Endothelial cell (in vitro differentiated cells): ENCODE measurements at places on chromosomes 12 and 14.

DNA sequence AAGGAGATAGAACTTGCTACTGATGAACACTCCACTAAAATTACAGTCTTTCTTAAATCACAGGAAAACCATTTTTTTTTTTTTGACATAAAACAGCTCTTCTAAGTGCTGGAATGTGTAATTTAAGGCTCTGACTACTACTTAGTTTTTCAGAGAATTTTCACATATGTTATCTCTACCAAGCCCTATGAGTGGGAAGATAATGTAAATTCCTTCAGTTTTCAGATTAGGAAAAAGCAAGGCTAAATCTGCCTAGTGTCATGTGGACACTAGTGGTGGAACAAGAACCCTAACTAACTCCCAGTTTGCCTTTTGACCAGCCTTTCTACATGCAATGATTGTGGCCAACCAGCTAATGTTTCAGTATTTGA is 37.3 kb upstream of the CSRP2 start:
- DNase-seq: no peak

DNA sequence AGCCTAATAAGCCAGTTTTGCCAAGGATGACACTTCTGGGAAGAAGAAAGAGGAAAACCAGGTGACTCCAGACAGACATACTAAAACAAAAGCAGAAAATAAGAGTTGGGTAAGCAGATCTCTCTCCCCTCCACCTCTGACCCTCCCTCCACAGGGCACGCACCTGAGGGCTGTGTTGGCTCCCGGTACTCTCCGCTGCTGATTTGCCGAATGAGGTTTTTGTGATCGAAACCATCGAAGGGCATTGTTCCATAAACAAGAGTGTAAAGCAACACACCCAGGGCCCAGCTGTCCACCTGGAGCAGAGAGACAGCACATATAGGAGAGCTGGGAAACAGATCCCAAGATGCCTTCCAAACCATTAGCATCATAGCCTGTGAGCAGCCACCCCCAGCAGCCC is 68.1 kb downstream of the NUAK1 start:
- no peak for DNase-seq

DNA sequence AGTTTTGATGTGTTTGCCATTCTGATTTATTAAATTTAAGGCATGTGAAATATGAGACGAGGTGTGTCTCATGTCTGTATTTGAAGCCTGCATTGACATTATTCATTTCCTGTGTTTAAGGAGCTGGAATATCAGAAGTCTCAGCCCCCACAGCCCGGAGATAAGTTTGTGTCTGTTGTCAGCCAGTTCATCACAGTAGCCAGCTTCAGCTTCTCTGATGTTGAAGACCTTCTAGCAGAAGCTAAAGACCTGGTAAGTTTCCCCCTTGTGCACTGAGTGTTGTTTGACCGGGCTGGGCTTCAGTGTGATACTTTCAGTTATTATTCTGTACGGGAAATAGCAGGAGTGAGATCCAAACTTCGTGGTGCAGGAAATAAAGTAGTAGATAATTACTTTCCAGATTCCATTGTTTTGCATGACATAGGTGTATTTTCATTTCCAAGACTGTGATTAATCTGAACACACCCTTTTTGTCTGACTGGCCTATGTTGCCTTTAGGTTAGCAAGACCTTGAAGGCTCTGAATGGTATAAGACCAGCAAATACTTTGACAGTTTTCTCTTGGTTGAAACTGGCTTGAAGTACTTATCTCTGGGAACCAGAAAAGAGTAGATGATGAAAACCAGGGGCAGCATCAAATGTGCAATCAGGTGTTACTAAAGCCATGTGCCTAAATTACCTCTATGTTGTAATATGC is 101.5 kb downstream of the GPR135 start:
- no peak for DNase-seq

DNA sequence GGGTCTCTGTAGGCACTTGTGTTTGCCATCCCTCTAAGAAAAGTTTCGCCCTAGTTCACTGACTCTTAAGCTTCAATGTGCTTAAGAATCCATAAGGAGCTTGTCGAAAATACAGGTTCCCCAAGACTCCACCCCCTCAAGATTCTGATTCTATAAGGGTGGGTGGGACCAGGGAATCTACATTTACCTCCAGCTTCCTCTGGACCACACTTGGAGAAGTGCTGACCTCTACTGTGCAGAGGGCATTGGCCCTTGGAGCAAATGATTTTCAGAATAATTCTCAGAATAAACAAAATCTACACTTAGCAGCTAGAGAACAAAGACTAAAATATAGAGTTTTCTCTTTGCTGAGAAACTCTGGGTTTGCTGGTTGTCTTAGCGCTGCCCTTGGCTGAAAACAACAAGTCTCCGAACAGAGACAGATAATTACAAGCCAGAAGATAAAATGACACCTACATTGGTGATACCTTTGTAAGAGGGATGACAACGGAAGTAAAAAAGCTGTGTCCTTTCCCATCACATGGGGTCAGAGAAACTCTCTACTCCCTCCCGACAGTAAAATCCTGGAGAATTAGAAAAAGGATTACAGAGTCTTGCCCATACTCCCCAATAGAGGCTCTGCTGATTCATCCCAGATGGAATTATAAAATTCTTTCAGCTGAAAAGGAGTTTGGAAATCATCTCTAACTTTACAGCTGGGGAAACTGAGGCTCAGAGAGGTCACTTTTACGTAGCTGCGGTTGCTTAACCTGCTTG is 4.8 kb downstream of the TGFB3 start:
- no peak for DNase-seq

- no peak for DNase-seq
Observed at GRCh38 chr12:132143336-132144071, 615 bp downstream of the DDX51 start.

DNA sequence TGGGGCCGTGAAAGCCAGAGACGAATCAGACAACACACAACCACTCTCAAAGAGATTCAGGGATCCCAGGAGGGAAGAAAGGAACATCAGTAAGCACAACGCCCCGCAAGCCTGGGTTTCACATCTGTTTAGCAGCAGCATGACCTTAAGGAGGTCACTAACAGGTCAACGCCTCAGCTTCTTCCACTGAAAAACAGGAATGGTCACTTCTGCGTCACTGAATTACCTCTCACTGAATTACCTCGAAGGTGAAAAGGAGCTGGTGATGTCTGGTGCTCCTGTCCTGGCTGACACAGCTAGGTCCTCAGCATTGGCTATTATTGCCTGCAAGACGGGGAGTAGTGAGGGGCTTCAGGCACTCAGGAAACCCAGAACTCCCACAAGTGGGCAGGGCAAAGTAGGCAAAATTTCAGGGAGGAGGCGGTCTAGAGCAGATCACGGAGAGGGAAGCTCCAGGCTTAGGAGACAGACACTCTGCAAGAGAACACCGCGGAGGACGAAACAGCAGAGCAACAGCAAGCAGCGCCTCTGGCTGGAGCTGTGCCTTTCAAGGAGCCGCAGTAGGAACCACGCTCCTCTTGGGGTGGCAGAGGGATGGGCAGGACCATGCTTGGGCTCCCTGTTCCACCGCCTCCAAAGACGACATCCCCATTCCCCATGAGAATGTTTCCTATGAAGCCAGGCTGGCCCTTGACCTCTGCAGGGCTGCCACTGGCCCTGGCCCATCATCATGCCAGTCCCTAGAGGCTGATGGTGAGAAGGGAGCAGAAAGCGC is 108.4 kb downstream of the SINHCAF start:
- DNase-seq: no peak

DNA sequence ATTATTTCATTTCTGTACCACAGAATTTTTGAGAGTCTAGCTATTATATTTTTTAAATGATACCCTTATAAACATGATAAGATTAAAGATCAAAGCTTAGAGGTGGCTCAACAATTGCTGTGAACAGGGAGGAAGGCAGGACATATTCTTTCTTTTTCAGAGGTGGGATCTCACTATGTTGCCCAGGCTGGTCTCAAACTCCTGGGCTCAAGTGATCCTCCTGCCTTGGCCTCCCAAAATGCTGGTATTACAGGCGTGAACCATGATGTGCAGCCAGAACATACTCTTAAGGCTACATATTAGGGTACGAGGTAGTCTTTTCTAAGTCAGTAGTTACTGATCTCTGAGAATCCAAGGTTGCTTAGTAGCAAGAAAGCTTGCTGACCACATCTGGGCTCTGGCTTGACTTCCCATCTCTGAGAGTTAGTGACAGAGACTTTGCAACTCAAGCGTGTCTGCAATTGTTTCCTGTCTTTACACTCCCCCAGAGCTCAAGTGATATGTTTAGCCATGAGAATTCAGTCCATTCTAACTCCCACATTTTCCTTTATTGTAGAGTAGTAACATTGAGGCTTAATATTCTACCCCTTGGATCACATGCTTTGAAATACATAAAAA is 8.6 kb downstream of the RAB5B start:
- DNase-seq: no peak

DNA sequence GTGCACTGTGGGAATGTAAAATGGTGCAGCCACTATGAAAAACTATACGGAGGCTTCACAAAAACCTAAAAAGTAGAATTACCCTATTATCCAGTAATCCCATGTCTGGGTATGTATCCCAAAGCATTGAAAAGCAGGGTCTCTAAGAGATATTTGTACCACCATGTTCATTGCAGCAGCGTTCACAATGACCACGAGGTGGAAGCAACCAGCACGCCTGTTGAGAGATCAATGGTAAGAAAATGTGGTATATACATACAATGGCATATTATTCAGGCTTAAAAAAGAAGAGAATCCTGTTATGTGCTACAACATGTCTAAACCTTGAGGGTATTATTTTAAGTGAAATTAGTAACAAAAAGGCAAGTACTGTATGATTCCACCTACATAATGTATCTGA is 910 bp upstream of the NOPCHAP1 start:
- DNase-seq: no peak

DNA sequence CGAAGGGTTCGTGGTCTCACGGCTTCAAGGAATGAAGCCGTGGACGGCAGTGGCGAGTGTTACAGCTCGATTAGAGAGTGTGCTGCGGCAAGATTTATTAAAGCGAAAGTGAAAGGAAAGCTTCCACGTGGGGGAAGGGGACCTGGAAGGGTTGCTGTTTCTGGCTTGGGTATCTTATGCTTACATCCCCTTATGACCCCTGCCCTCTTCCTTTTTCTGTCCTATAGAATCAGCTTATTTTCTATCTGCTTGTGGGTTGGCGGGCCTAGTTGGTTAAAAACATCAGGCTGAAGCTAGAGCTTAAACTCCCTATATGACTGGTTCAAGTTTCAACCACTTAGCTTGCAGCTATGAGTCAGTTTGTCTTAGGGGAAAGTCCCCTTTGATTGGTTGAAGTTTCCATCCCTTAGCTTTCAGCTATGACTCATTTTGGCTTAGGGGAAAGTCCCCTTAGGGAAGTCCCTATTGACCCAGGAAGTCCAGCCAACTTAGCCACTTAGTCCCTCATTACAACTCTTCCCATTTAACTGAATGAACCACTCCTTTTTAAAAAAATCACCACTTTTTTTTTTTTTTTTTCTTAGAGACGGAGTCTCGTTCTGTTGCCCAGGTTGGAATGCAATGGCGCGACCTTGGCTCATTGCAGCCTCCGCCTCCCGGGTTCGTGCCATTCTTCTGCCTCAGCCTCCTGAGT is 1494.7 kb upstream of the TMEM132C start:
- DNase-seq: no peak

DNA sequence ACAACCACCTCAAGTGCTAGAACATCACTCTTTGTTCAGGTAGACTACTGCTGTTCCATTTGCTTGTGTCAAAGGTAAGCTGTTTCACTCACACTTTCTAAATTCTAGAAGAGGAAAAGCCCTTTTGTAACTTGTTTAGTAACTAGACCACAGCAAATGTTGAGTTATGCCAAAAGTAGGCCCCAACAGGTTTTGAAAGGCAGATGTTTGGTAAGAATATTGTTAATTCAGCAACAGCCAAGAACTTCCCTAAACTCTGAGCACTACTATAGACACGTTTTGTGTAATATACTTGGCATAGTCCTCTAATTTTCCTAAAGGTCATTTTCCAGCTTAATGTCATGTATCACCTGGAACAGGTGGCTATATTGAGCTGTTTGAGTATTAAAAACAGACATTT is 79.0 kb downstream of the DCAF5 start:
- no peak for DNase-seq

- no peak for DNase-seq
Observed at GRCh38 chr14:77659831-77660230, 43.4 kb upstream of the SPTLC2 start.

GRCh38 chr12:13210236-13211190 is 14.0 kb downstream of the EMP1 start:
- no peak for DNase-seq

DNA sequence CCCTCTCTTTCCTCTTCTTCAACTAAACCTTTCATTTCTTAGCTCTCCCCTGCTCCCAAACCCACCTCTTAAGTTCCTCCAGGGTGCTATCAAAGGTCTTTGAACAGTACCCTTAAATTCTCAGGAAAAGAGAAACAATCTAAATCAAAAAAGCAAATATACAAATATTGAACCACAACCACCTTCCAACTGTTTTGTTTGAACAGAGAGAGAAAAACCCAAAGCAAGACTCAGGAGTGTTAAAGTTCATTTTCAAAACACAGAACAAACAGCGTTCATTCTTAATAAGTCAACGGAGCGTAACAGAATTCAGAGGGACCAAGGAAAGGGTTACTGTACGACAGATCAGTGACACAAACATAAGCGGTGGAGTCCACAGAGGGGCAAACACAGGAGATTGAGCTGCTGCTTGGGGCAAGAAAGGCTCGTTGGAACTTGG is 73.3 kb downstream of the NDUFA12 start:
- DNase-seq: no peak

- no peak for DNase-seq
Observed at GRCh38 chr14:37047996-37048395, 124.4 kb downstream of the SLC25A21 start.

- DNase-seq: peak; percentile 52
Observed at GRCh38 chr12:80195074-80195726, 95.9 kb downstream of the OTOGL start.

GRCh38 chr12:4421590-4422031 is 24.0 kb downstream of the FGF6 start:
- peak; percentile 46 for DNase-seq

DNA sequence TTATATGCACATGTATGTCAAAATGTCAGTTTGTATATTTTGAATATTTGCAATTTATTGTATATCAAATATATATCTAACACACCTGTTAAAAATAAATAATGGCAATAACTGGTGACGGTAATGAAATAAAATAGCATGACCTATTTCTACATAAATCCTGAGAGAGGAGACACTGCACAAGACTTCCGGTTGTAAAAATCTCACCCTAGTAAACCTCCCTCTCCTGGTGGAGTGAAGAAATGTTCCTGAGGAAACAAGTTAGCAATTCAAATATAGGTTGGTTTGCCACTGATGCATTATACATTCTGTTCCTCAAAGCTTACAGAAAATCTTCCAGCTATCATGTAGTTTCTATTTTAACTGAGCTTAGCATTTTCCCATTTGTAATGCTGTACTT is 166.1 kb upstream of the SYT10 start:
- DNase-seq: peak; percentile 9

DNA sequence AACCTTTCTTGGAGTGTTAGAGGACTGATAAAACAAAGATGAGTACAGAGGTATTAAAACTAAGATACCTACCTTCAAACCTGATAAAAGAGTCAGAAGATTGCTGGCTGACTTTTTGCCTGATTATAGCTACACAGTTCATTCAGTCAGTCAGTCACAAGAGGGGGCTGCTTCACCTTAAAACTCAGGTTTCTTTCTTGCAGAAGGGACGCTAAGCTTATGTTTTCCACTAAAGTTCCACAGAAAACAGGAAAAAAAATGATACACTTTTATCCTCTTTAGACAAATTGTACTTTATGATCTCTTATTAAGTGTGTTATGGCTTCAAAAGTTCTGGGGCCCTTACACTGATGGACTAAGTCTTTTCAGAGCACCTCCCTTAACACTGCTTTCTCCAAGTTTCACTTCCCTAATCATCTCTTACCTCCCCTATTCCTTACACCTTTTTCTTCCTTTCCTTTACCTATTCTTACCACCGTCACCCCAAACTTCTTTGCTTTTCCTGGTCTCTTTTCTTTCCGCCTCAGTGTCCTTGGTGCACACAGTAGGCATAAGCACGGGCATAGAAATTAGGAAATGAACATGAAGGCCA is 448.7 kb upstream of the OR4E1 start:
- peak; percentile 22 for DNase-seq
